ENCODE measurements at places on chromosomes 2 and 18.
A peak's percentile ranks its signal among the peaks of the same experiment; 100 is the strongest.

GRCh38 chr2:196201229-196202009 lies 30.0 kb upstream of the STK17B start:
- DNase-seq = peak; percentile 20

DNA sequence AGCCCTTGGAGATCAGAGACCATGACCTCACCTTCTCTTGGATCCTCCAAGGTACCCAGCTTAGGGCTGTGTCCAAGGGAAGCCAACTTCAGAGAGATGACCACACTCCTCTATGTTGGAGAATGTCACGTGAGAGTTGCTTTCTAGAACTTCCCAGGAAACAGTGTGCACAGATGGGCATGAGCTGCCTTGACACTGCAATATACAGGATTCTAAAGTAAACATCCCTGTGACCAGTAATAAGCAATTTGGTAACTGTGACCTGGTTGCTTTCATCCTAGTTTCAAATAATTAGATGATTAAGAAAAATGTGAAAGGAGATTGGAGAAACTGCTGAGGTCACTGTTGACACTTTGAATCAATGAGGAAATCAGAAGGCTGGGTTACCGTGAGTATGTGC lies 181.1 kb upstream of the EPAS1 start:
- DNase-seq = no peak

- peak; percentile 3 for DNase-seq
These were observed 187.2 kb upstream of the FANCL start for GRCh38 chr2:58428096-58429013.

DNA sequence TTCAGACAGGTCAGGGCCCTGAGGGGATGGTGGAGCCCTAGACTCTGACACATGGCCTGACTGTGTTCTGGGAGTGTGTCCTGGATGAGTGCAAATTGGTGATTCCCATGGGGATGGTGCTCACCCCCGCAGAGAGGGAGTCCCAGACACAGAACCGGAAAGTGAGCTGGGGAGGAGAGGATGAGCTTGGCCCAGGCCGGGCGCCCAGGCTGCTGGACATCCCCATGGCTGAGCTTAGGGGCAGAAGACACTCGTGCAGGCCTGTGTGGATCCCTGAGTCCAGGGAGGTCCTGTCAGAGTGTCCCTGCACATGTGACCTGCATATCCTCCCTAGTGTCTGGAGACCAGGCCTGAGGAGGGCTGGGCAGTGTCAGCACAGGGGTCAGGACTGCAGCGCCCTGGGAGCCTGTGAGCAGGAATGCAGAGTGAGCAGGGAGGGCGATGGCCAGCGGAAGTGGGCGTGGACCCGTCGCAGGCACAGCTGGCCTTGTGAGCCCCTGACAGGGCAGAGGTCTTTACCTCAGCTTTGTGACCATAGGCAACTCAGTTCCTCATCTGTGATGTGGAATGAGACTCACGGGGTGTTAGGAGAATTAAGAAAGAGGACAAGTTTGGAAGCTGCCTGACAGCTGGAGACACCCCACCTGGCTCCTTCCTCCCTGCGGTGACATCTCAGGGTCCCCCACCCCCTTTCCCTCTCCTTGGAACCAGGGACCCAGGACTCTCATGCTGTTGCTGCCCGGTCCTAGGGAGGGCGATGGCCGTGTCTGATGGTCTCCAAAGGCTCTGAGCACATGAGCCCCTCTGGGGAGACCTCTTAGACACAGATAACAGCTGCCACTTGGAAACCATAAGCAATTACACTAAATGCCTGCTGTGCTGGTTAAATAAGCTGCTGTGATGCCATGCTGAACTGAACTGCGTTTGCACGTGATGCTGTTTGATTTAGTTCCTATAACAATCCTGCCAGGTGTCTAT lies 62.6 kb upstream of the HS6ST1 start:
- DNase-seq = peak; percentile 19

- no peak for DNase-seq
These were observed 394.7 kb downstream of the CLIP4 start for GRCh38 chr2:29509878-29510277.

DNA sequence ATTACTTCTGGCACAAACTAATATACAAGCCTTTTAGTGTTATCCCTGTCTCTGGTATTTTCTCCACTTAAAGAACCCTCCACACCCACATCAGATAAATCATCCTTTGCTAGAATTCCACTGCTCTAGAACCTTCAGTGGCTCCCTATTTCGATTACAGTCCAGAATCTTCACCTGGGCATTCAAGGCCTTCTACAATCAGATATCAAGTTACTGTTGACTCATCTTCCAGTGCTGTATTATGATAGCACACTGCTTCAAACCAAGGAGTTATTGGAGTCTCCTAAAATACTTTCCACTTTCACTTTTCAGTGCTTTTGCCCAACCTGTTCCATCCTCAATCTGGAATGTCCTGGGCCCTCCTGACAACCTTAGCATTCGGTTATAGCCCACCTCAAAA lies 3.4 kb downstream of the CGREF1 start:
- DNase-seq = no peak

All from fibroblast of pulmonary artery (primary cell).